SW480 (cell line): ENCODE measurements at places on chromosomes 4 and X.

- no peak for DNase-seq
Observed at GRCh38 chr4:61666244-61666643, 466.1 kb downstream of the ADGRL3 start.

- no peak for DNase-seq
Observed at GRCh38 chrX:112254896-112255295, 172.3 kb upstream of the TRPC5 start.

GRCh38 chr4:24335616-24336015 is 248.7 kb downstream of the DHX15 start:
- no peak for DNase-seq

DNA sequence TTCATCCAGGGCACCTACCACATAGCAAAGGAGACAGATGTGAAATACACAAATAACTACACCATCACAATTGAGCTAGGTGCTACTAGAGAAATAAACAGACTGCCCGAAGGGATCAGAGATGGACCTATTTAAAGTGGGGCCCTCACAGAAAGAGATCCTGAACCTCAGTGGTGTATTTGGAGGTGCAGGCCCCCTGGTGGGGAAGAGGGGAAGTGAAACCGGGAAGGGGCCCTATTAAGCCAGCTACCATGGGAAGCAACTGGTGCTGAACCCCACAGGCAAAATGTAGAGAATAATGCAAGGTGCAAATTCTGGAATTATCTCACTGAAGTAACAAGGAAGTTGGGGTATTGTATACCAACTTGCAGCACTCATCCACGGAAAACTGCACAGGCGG is 78.6 kb upstream of the FAM9A start:
- peak; percentile 16 for DNase-seq

GRCh38 chr4:13665701-13666660 is 38.5 kb upstream of the BOD1L1 start:
- no peak for DNase-seq

GRCh38 chrX:6024204-6024603 is 204.5 kb downstream of the NLGN4X start:
- DNase-seq, result no peak

- DNase-seq, result no peak
Observed at GRCh38 chrX:106957856-106958255, 37.7 kb downstream of the CLDN2 start.

DNA sequence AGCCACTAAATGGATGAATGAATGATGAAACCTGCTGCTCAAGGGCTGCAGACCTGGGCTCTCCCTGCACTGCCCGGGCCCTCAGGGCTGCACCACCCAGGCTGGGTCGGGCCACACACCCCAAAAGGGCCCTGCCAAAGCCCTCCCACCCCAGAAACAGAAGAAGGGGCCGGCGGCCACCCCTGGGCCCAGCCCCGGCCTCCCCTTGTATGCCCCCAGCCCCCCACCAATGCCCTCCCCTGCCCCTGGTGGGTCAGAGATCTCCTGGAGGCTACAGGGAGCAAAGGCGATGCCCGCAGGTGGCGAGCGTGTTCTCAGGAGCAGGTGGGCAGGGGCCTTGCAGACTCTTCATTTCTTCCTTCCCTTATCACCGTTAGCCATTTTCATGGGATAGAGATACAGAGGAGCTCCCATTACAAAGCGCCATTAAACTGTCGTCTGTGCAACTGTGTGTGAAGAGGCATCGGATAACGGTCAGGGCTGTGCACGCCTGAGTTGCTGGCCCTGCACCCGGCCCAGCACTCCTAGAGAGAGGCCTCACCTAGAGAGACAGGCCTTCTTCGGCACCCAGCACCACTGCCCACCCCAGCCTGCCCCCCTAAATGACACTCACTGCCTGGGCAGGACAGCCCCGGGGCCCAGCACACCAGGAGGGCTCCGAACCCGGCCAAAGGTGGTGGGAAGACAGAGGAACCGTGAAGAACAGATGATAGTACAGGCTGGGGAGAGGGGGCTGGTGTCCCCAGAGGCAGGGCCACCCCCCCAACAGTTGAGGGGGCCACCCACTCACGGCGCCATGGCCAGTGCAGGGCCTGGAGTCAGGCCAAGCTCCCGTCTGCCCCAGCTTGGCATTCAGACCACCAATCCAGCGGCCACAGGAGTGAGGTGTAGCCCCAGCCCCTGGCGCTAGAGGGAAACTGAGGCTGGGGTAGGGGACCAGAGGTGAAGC is 133.7 kb downstream of the FAM53A start:
- DNase-seq, result no peak

- no peak for DNase-seq
Observed at GRCh38 chrX:14698790-14699189, 169.5 kb downstream of the GLRA2 start.

DNA sequence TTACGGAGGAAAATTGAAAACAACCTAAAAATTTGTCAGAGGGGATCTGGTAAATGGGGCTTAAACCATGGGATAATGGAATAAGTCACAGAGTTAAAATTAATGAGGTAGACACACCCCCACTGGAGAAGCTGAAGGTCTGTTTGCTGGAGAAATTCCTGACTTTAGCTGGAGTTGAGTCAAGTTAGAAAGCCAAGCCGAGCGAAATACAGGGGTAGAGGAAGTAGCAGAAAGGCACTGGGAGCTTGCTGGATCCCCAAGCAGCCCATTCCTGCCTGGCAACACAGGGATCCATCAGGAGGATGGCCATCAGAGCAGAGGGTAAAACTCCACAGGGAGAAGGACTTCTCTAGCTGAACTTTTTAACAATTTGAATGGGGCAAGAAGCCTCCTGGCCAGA is 163.8 kb downstream of the ATRX start:
- no peak for DNase-seq

DNA sequence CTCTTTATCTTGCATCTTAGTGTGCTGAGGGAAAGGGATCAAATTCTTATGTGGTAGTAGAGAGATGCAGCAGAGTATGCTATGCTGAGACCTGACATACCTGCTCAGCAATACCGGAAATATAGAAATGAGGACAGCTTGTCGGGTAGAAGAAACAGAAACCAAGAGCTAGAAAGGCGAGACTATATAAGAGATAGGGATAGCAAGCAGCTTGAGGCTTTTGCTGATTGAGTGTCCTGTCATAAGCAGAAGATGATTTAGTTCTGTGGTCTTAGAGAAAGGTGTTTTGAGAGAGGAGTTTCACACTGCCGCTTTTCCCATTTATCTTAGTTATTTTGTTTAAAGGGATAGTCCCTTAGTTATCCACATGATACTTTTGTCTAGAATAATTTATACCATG is 31.7 kb downstream of the USP9X start:
- no peak for DNase-seq

DNA sequence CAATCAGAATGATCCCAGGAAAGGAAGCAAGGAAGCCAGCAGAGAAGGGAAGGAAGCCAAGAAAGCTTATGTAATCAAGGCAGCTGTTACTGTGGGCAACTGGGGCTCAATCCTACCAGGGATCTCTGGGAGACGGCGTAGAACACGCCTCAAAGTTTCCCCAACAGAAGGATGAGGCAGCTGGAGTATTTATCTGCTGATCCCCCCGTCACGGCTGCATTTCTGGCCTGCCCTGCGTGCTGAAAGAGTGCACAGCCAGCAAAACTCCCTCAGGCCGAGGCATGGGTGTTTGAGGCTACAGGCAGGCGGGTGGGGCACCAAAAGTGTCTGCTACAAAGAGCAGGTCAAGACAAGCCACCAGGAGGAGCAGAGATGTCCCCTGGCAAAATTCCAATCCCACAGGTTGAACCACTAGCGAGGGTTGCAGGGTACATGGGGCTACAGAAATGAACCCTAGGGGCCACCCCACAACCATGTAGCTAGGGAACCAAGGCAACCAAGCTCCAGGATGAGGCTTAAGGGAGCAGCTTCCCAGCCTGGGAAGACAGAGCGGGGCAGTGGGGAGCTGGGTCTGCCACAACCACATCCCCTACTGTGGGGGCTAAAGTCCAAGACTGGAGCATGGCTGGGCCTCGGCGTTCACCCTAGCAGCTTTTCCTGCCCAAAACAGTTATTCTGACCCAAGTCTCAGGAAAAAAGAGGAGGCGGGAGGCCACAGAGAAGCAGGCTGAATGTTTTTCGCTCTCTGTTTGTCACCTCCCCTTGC is 113.4 kb downstream of the BCOR start:
- DNase-seq, result peak; percentile 45

DNA sequence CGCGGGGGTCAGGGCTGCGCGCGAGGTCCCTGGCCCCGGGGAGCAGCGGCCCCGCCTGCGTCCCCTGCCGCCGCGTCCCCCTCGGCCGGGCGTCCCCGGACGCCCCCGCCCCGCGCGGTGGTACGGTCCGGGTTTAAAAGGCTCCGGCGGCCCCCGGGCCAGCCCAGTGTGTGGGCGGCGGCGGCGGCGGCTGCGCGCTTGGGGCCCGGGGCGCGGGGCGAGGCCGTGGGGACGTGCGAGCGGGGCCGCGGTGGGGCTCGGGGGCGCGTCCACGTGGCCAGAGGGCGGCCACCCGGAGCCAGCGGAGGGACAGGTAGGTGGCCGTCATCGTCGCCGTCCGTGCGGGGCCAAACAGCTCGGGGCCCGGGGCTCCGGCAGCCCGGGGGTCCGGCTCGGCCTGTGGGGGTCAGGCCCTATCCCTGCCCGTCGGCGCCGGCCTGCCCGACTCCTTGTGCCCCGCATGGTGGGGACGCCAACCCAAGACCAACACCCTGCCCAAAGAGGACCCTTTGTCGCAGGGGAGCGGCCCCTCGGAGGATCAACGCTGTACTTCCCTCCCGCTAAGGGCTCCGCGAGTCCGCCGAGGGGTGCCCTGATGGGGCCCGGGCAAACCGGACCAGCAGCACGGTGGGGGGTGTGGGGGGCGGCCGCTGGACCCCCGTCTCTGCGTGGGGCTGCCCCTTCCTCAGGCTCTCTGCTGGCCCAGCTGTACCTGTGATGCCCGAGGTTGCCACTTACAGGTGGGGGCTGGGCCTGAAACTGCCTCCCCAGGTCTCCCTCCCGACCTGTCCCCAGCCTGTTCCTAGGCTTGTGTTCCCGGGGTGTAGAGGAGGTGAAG is at the start of gene PLXNA3:
TSS of gene PLXNA3 (plus strand) at position 166 of the 838 bp plus-strand sequence. CDS start 1,903 bp downstream, outside the sequence.
- peak; percentile 30 for DNase-seq

DNA sequence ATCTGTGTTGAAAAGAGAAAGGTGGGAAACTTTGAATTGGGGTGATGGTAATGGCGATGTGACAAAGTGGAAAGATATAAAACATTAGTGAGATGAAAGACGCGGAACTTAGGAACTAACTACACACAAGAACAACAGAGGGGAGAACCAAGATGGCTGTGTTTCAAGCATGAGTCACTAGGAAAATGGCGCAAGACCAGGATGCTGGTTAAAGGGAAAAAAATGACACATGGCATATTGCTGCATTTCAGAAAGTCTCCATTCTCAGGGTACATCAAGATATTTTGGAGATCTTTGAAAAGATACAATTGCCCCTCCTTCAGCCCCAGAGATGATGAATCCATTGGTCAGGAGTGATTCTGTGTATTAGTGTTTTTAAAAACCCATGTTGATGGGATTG is 164.4 kb downstream of the FBXO8 start:
- DNase-seq, result no peak

GRCh38 chr4:101500742-101501141 is 153.4 kb upstream of the PPP3CA start:
- no peak for DNase-seq

DNA sequence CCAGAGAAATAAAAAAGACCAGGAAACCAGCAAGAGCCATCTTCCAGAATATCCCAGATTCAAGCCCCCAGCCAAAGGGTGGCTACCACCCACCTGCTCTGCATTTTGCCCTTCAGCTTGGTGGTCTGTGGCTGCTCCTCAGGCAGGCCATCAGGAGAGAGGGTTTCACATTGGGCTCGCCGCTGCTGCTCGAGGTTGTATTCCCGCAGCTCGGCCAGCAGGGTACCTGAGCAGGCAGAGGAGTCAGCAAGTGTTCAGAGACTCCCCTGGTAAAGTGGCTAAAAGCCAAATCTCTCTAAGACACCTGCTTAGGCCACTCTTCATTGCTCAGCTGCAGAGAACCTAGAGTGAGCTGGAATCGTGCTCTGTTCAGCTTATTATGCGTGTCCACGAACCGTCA is 110.8 kb upstream of the HSD17B10 start:
- DNase-seq, result no peak

- DNase-seq, result no peak
Observed at GRCh38 chrX:136866337-136867095, 14.0 kb downstream of the RBMX start.

DNA sequence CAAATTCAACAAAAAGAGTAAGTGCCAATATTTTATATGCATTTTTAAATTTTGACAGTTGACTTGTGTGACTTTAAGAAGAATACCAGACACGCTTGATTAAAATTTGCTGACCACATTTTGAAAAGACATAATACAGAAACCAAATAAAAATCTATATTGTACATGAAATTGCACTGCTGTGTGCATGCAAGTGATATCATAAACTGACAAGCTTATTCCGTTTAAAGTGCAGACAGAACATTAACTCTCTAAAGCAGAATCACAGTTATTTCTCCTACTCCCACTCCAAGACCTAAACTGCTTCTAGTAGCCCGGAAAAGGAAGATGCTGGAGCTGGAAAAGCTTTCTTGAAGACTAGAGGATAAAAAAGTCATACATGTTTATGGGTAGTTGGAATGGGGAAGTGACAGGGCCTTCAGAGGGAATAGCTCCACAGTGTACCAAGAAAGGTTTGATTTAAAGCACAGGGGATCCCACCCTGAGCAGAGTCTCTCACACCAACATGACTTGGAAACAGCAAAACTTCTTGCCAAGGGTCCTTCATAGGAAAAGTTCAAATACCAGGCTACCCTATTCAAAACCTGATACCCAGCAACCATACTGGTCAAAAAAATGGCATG is 34.1 kb upstream of the NAF1 start:
- DNase-seq, result no peak

GRCh38 chrX:44884944-44885343 is 12.0 kb downstream of the KDM6A start:
- no peak for DNase-seq

DNA sequence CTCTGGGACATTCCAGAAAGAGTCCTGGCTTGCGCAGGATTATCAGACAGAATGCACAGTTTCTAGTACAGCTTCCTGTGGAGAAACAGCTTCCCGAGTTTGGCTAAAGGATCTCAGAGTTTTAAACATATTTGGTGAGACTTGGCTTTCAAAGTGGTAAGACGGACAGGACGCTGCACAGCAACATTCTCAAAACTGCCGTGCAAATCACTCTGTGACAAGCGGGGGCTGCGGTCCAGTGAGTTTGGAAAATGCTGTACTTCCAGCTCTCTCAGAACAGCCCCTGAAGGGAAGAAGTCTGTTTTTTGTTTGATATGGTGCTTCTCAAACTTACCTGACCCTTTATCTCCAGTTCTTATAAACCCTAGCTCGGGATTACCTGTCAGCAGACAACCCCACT is 18.1 kb downstream of the LGI2 start:
- no peak for DNase-seq

GRCh38 chrX:20530406-20530921 is 263.8 kb upstream of the RPS6KA3 start:
- DNase-seq, result peak; percentile 40

- peak; percentile 60 for DNase-seq
Observed at GRCh38 chrX:118974088-118974907, at the start of gene LONRF3. TSS of gene LONRF3 (plus strand) at chrX:118974618. CDS start at chrX:118974781, 163 bp downstream.

DNA sequence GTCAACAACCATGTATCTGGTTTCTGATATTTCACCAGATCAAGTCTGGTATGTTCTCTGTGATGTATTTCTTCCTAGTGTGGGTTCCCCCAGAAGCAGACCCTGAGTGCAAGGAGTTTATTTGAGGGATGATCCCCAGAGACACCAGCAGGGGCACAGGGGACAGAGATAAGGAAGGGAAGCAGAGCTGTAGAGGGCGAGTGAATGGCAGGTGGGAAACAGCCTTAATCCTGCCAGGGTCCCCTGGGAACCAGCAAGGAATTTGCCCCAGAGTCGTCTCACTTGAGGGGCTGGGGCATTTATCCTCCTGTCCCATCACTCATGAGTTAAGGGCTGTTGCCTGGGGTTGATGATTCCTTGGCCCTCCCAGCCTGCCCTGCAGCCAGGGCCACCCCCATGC is 206.4 kb upstream of the BCOR start:
- no peak for DNase-seq
